Osteocyte (in vitro differentiated cells): ENCODE measurements at places on chromosomes 6 and 20. TPM values are rescaled to one million over a fixed set of nuclear protein-coding genes. Genes with fewer than 3 reads are reported as not detected.

- no peak for DNase-seq
These were observed 318.5 kb upstream of the MAP3K7 start for GRCh38 chr6:90905351-90905750.

DNA sequence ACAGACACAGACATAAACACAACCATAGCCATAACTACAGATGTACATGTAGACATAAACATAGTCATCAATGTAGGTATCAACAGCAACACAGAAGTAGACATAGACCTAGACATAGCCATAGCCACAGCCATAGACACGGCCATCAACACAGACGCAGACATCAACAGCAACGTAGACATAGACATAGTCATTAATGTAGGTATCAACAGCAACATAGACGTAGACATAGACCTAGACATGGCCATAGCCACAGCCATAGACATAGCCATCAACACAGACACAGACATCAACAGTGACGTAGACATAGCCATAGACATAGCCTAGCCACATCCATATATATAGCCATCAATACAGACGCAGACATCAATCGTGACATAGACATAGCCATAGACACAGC is 258.3 kb upstream of the FOXQ1 start:
- DNase-seq = no peak

DNA sequence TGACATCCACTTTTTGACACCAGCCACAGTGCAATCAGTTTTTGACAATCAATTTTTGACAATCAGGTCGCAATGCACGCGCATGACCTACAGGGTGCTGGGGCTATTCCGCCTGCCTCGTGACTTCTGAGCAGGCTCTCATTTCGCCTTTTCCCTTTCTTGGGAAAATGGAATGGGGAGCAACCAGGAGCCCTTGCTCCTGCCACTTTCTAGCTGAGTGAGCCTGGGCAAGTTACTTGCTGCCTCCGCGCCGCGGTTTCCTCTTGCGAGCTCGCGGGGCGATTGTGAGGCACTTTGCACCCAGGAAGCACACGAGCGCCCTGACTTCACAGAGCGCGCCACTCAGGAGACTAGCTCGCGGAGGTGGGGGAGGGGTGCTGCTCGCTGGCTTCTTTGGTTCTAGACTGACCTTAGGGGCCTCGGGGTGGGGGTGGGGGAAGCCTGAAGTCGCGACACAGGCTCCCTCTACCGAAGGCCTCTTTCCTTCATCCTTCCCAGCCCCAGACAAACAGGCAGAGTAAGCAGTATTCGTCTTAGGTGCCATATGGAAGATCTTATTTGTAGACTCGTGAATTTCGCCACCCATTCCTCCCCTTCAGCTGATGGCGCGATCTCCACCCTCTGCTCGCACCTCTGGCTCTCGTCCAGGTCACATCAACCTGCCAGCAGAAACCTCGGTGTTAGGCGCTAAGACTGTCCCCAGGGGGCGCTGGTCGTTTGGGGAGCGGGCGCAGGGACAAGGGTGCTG is 4.6 kb downstream of the TP53TG5 start:
- DNase-seq = peak; percentile 90

- no peak for DNase-seq
These were observed 21.3 kb downstream of the SPATA2 start for GRCh38 chr20:49894073-49894470.

GRM4 gene
- 0.18 and 0.40 TPM in 2 replicates for total RNA-seq

DNA sequence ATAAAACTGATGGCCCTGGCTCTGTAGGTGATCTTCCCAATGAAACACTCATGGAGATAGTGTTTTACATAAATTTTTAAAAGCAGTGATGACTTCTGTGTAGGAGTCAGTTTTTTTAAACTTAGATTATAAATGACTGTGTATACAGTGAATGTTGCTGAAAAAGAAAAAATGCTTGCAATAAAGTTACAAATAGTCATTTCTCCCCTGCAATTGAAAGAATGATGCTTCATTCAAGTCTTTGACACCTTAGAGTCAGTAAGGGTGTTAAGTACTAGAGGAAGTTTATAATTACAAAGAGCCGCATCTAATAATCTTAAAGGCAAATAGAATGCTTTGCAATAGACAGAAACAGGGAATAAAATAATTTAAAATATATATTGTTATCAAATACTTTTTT is 27.6 kb downstream of the ZNF292 start:
- DNase-seq = no peak

DNA sequence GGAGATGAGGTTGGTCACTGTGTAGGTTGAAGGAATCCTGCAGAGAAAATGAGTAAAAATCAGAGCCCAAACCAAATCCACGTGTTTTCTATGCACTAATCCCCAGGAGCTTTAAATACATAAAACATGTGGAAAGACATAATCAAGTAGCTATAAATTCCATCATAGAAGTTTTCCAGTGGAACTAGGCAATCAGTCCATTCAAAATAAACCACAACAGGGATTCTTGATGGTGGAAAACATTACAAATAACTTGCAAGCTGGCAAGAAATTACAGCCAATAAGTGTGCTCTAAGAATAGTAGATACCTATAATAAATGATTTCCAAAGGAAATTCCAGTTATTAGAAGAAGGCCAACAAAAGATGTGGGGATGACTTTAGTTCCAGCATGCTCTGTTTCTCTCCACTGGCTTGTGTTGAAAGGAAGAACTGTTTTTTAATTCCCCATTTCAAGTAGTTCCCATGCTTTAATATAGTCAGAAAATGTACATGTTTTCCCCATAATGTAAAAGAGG is 49.8 kb upstream of the ADGRG6 start:
- DNase-seq = no peak

DNA sequence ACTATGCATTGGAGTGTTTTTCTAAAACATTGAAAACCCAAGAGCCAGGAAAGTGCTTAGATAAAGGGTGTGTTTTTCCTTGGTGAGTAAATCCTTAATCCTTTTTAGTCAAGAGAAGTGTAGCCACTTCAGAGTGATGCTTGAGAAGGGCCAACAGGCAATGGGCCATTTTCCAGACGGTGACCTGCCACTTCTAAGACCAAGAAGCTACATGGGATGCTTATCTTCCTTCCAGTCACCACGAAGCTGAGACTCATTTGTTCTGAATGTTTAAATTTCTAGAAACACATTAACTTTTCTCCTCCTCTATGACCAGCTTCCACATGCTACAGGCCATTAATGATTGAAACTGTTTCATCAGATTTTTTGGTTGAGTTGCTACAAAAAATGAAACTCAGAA is 34.4 kb upstream of the NHSL1 start:
- no peak for DNase-seq

DNA sequence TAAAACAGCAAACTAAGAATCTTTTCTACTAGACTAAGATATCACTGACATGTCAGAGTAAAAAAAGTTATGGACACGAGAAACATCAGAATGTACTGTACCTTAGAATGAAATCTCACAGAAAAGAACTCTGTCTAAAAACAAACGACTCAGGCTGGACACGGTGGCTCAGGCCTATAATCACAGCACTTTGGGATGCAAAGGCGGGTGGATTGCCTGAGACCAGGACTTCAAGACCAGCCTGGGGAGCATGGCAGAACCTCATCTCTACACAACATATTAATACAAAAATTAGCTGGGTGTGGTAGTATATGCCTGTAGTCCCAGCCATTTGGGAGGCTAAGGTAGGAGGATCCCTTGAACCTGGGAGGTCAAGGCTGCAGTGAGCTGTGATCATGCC is 122.6 kb downstream of the PRND start:
- no peak for DNase-seq

GRCh38 chr6:170193326-170193821 is 97.5 kb downstream of the DLL1 start:
- DNase-seq = peak; percentile 69

SRSF6 gene
- 197 and 200 TPM in 2 replicates for total RNA-seq
